ENCODE measurements at places on chromosomes 6 and 20.

DNA sequence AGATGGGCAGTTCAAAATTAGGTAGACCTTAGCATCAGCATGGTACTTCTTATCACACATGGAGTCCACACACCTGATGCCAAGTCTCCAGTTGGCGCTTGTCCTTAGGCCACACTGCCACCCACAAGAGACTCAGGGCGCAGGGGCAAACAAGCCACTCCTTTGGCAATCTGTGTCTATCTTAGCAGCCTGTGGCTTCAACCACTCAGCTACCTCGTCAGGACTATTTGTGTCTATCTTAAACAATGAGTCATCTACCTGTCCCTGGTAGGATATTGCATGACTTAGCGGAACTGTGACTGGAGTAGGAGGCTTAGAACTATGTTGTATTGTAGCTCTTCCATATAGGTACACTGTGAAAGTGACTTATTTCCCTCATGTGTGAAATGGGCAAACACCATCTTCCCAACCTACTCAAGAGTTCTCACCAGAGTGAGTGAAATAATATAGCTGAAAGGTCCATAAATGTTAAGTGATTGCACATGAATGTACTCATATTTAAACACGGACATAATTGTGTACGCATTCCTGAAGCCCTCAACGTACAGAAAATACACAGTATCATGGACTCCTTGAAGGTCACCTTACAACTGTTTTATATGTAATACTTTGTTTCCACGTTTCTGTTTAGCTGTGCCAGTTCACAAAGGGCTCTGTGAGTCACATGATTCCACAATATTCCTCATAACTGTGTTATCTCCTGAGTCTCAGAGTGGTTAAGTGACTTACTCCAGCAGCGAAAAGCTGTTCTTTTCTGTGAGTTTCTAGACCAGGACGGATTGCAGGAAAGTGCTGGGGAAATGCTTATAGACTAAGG is 1.6 kb downstream of the TRIM27 start:
- no peak for DNase-seq

DNA sequence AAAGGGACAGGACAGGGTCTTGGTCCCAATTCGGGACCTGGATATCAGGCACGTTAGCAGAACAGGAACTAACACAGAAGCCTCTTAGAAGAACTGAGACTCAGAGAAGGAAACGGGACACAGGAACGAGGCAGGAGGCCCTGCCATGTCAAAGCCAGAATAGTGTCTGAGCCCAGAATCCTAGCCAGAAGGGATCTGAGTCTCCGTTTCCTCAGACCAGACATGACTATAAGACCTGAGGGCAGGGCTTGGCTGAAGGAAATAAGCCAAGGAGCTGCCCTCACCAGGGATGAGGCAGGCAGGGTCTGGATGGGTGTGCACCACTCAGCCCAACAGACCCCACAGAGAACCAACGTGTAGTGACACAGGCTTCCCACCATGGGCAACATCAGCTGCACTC is 40.3 kb downstream of the TRERF1 start:
- no peak for DNase-seq

- DNase-seq = no peak
Measured at GRCh38 chr20:16011056-16011455, 562.2 kb downstream of the KIF16B start.

DNA sequence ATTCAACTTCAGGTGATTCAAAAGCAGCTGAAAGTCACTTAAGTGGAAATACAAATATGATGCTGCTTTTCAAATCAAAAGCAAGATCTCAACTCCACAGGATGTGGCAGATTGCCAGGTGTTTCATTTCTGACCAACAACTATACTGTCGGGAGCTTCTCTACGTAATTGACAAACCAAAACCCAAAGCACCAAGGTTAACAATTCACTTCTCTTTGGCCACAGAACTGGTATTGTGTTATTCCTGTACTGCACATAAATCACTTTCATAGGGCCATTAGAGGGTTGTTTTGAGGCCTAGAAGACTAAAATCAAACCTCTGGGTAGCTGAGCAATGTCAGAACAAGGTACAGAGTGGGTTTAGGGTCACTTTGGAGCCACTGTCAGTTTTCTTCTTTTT is 169.7 kb downstream of the HAO1 start:
- no peak for DNase-seq

- peak; percentile 37 for DNase-seq
Measured at GRCh38 chr20:30168025-30168799, 1089.3 kb upstream of the DEFB115 start.

GRCh38 chr6:110348961-110349690 is 9.0 kb downstream of the METTL24 start:
- DNase-seq = no peak

- DNase-seq = no peak
Measured at GRCh38 chr6:144252259-144252658, 32.9 kb upstream of the UTRN start.

DNA sequence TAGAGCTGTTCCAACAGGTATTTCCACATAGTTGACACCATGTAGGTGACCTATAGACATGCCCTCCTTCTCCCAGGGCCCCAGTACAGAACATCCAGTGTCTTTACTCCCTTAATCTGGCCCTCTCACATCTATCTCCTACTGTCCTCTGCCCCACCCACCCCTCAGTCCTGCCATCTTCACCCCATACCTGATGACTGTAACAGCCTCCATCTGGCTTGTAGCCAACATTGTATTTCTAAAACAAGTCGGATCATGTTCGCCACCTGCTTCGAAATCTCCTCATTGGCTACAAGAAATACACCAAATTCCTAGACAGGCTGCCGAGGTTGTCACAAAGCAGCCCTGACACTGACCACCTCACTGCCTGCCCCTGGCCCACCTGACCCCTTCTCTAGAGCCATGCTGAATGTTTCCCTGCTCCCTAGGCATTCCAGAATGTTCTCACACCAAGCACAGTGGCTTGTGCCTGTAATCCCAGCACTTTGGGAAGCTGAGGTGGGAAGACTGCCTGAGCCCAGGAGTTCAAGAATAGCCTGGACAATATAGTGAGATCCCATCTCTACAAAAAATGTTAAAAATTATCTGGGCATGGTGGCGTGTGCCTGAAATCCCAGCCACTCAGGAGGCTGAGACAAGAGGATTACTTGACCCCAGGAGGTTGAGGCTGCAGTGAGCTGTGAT is 6.0 kb downstream of the ZC3H12D start:
- no peak for DNase-seq

- DNase-seq = no peak
Measured at GRCh38 chr20:54195483-54196472, 12.1 kb upstream of the PFDN4 start.

GRCh38 chr6:110322874-110323242 is 35.3 kb downstream of the METTL24 start:
- no peak for DNase-seq

DNA sequence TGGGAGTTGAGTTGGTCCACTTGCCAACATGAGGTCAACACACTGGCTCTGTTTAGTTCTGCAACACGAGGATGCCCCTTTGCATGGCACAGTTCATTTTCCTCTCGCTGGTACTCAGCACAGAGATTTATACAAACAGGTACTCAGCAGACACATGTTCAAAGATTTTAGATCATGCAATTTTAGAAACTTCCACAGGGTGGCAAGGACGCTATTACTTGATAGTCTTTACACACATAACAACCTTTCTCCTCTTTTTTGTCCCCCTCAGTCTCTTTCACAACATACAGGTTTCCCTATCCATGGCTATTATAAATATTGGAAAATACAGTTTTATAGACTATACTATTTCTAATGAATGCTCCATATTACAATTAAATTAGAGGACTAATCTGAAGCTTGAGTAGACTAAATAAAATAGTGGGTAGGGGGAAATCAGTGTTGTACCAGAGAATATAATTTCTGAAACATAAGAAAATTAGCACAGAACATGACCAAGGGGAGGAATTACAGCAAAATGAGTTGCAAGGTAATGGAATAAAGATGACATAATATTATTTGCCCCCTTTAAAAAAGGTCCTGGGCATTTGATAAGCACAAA is 331.8 kb upstream of the BTBD3 start:
- DNase-seq = no peak

DNA sequence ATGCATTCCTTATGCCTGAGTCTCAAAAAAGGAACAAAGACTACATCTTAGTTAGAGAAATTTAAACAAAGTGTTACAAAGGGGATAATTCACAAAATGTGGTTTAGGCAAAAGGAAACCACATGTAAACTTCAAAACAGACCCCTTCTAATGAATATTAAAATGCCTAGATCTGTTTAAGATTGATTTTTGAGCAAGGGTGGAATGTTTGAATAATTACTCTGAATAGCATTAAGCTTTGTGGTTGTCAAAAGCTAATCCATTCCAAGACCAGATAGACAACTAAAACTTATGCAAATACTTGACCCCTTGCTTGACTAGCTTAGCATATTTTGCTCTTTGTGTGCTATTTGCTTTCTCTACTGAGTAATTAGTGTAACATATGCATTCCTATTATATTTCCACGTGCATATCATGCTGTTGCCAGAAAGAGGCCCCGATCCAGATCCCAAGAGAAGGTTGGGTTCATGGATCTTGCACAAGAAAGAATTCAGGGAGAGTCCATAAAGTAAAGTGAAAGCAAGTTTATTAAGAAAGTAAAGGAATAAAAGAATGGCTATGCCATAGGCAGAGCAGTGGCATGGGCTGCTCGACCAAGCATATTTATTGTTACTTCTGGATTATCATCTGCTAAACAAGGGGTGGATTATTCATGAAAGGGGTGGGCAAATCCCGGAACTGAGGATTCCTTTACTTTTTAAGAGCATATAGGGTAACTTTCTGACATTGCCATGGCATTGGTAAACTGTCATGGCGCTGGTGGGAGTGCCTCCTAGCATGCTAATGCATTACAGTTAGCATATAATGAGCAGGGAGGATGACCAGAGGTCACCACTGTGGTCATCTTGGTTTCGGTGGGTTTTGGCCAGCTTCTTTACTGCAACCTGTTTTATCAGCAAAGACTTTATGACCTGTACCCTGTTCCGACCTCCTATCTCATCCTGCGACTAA is 1193.4 kb upstream of the EYS start:
- no peak for DNase-seq

DNA sequence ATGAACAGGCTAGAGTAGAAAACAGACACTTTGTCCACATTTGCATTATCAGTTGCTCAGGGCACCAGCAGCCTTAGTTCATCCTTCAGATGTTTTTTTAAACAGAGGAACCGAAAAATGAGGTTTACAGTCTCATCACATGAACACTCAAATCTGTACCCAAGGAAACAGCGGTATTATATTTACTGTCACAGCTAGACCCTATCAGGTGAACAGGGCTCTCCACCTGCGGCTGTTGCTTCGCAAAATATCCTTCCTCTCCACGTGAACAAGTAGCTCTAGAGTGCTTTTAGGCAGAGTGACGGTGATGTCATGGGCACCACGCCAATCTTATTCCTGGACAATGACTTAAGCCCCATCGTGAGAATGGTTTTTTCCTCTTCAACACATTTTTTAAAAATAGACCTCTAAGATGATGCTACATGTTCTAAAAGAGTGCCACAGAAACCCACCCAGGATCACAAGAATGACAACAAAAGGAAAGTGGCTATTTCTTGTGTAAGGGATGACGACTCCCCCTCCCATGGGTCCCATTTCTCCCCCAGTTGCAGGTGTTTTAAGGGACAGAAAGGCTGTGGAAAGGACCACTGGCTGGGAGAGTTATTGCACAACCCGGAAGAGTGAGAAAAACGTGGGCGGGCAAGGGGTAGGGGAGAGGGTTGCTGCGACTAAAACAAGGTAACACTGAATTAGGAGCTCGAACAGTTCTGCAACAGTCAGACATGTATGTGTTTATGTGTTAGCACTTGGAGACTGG is 77.7 kb downstream of the EFHC1 start:
- no peak for DNase-seq

DNA sequence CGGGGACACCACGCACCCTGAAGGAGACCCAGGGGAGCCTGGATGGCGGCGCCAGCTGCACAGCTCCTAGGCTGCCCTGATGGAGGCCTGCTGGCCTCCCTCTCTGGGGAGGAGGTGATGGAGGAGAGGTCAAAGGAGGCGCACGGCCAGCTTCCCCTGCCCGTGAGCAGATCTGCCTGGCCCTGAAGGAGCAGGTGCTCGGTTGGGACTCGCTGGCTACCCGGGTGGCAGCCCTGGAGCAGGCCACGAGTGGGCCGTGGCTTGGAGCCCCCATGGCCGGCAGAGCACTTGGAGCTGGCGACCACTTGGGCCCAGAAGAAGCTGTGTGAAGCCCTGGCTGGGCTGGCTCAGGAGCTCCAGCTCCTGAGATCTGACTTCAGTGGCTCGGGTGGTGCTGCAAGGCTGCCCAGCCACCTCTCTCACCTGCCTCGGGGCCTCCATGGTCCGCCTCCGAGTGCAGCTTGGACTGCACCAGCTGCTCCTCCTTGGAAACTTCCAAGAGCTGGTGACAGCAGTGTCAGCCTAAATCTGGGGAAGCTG is 7.5 kb upstream of the RAET1E start:
- DNase-seq = no peak

- no peak for DNase-seq
Measured at GRCh38 chr20:25592135-25592852, 7.0 kb upstream of the NINL start.

DNA sequence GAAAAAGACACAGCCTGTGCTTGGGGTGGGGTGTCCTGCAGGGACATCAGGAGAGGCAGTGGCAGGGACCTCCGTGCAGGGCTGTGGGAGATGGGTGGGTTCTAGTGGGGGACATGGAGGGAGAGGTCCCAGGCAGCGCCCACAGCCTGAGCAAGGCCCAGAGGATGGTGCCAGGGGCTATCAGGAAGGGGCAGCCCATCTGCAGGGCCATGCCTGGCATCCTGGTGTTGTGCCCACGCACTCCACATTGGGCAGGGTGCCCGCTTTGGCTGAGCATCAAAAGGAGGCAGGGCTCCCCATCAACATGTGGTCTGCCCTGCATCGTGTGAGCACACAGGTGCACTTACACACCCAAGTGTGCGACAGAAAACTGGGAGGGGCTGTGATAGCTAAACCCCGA is 184.3 kb upstream of the SNX9 start:
- DNase-seq = no peak

GRCh38 chr6:37648465-37649330 is 49.0 kb downstream of the MDGA1 start:
- peak; percentile 20 for DNase-seq

- no peak for DNase-seq
Measured at GRCh38 chr6:98498144-98498775, 336.1 kb upstream of the POU3F2 start.

DNA sequence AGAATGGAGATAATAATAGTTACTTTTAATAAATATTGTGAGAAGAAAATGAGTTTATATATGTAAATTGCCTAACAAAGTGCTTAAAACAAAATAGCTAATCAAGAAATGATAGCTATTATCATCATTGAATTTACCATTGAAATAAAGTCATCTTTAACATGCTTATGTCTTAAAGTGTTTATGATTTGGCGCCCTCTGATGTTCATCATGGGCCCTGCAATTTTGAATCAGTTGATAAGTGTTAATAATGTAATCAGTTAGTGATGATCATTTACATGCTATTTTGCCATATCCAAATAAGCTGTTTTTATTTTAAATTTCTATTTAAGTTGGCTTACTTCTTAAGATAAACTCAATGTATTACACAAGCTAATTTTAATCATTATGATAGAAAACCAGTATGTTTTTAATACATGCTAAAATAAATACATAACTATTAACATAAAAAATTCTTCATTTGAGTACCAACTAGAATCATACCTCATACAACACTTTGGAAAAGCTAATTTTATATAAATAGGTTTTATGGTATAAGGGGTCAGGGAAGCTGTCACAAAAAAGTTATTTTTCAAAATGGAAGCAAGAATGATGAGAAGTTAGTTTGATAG is 39.2 kb upstream of the TPD52L1 start:
- DNase-seq = peak; percentile 5

GRCh38 chr6:76772951-76773350 is 690.3 kb downstream of the HTR1B start:
- DNase-seq = no peak

- DNase-seq = no peak
Measured at GRCh38 chr6:144654506-144654905, 369.4 kb downstream of the UTRN start.
